ENCODE measurements at places on chromosomes 13 and 19.

- no peak for DNase-seq
These were observed 157.8 kb downstream of the SIPA1L3 start for GRCh38 chr19:38064661-38065425.

GRCh38 chr13:78054157-78054556 lies 135.5 kb upstream of the EDNRB start:
- DNase-seq, result peak; percentile 37

DNA sequence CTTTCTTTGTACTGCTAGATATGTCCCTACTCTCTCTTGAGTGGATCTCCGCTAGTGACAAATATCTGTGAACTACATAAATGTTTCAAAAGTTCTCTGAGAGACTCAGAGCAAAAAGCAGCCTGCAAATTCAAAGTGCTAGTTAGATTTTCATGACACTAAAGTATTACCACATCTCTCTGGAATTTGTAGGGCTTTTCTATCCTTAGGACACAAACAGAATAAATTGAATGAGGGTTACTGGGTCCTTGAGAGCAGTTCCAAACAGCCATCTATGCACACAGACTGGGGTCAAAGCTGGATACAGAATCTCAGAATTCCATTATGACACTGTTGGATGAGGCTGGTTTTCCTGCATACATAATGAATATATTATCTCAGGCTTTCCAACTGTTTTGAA lies 953.2 kb downstream of the DIAPH3 start:
- no peak for DNase-seq

GRCh38 chr19:31226151-31226935 lies 122.9 kb downstream of the TSHZ3 start:
- no peak for DNase-seq

DNA sequence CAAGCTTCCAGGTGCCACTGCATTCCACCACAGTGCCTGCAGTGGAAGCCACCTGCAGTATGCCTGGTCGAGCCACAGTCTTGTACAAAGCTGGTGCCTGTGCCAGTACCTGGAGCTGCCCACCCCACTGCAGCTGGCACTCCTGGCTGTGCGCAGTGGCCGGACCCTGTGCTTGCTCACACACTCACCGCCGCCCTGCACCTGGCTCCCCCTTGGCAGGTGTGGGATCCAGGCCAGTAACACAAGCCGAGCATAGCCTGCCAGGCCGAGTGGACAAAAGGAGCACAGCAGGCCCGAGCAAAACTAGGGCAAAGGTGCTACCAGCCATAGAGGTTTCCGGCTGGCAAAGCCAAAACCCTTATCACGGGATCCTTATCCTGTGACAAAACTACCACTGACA lies 18.5 kb downstream of the UGGT2 start:
- no peak for DNase-seq

DNA sequence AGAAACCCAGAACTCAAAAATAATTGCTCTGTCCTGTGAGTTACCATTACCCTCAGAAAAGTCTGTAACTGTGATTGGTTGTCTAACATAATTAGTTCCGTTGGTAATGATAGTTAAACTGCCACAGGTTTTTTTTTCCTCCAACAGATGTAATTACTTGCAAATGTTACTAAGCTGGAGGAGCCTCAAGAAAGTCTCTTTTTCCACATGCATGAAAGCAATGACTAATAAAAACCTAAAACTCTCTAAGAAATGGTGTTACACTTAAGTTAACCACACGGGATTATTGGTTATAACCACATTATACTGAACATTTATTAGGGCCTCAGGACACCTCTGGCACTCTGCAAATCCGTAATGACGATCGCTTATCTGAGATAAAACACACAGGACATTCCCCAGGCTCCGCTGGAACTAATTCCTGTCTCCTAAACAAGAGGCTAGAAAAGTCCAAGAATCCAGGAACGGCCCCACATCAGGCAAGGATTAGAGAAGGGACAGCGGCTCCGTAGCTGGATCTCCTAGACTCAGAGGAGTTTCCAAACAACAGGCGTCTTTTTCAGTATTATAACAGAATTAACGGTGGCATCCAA lies 753 bp downstream of the ZNF235 start:
- DNase-seq, result peak; percentile 21

- DNase-seq, result no peak
These were observed 84.4 kb downstream of the DNAJC15 start for GRCh38 chr13:43107780-43108179.

All from hindlimb muscle (tissue), 1 donor.